Right atrium auricular region (tissue), 2 donors: ENCODE measurements at places on chromosomes 6 and 20.

DNA sequence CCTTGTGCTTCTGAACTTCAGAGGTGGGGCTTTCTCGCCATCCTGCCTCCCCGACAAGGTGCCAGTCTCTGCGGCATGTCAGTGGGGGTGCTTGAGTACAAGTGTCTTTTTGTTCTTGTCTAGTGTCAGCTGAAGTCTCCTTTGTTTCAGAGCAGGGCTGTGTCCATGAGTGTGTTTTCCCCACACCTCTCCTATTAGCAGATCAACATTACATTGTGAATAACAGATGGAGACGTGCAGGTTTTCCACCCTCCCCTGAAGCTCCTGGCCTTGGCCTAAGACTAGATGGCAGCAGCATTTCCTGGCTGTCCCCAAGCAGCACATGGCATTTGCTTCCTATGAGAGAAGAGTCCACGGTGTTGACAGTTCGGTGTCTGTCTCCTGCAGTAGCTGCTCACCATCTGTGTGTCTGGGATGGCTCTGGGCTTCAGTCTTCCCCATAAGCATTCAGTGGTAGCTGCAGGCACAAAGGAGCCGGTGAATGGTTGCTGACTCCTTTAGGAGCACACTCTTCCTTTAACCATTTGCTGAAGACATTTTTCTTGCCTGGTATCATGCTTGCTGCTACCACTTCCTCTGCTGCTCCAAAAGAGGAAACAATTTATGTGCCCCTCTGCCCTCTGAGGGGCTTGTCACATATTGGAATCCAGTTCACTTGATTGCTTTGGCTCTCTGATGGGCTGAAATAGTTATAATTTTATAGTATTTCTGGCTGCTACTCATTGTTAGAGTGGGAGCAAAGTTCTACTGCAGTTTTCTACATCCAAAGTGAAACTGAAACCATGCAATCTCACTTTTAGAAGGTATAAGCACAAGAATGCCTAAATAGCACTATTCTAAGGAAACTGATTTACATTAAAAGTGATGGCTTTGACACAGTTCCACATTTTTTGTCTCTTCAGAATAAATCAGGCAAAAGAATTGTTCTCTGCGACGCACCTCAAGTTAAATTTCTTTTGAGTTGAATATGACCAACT lies 913.0 kb downstream of the C6orf118 start:
- no peak for DNase-seq

DNA sequence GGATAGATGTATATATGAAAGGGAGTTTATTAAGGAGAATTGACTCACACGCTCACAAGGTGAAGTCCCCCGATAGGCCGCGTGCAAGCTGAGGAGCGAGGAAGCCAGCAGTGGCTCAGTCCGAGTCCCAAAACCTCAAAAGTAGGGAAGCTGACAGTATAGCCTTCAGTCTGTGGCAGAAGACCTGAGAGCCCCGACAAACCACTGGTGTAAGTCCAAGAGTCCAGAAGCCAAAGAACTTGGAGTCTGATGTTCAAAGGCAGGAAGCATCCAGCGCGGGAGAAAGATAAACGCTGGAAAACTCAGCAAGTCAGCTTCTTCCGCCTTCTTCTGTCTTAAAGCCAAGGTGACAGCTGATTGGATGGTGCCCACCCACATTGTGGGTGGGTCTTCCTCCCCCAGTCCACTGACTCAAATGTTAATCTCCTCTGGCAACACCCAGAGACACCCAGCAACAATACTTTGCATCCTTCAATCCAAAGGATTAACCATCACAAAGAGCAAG lies 102.6 kb upstream of the GJE1 start:
- DNase-seq: no peak

- no peak for DNase-seq
These were observed 118.3 kb downstream of the KIF13A start for GRCh38 chr6:17869010-17869752.

DNA sequence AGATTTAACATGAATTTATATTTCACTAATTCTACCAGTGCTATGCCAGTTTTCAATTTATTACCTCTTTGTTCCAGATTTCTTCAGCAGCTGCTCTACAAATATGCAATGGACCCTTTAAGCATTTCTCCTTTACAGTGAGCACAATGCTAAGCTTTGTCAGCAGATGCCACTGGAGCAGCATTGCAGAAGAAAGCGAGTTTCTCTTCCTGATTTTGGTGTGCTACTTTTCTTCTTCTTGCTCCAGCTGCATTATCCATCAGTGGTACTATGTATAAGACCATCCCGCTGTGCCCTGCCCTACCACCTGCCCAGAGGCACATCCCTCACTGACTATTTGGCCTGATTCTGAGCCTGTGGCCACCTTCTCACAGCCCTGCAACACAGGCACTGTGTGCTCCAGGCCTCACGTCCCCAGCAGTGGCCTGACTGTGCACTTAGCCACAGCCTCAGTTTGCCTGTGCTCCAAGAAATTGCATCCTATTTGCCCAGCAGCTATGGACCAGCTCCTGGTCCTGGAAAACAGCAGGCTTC lies 84.1 kb downstream of the TNFAIP3 start:
- DNase-seq: no peak

DNA sequence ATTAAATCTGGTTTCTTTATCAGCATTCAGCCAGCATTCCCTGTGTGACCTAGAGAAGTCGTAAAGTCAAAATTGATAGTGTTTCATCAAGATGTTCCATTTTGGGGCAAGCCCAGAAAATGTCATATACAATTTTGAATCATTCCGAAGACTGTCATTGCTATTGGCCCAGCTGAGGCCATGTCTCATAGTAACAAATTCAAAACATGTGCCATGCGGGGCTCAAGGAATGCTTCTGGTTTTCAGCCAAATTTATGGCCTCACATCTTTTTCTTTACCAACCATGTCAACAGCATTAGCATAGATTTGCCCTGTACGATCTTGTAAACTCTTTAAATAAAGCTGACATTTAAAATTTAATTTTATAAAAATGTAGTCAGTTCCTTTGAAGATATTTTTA lies 314.7 kb downstream of the PAX1 start:
- no peak for DNase-seq

- DNase-seq: no peak
These were observed 12.8 kb downstream of the TRAF3IP2 start for GRCh38 chr6:111592726-111593511.

DNA sequence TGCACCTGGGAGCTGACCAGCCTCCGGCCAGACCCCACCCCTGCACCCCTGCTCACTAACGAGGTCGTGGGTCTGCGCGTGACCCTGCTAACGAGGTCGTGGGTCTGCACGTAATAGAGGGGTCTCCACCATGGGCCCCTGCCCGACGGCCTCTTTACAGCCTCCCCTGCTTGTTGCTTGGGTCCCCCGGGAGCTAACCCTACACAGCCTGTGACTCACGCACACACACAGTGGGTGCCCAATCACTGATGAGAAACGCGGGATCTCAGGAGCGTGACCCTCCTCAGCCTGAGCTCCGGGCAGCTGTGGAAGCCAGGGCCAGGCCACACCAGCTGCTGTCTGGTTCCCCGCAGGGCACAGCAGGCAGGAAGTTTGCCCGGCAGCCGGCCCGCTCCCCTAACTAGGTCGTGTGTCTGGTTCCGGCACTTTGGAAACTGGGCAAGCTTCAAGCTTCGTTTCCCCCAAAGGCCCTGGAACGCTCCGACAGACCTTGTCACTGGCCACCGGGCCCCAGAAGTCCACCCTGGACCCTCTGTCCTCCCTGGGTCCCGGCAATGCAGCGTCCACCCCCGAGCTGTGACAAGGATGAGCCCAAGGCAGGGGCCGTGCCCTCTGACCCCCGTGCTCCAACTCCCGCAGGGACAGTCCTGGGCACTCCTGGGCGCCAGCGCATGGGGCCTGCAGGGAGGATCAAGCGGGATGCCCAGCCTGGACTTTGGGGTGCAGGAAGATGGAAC lies 767 bp downstream of the PTK6 start:
- DNase-seq: no peak

DNA sequence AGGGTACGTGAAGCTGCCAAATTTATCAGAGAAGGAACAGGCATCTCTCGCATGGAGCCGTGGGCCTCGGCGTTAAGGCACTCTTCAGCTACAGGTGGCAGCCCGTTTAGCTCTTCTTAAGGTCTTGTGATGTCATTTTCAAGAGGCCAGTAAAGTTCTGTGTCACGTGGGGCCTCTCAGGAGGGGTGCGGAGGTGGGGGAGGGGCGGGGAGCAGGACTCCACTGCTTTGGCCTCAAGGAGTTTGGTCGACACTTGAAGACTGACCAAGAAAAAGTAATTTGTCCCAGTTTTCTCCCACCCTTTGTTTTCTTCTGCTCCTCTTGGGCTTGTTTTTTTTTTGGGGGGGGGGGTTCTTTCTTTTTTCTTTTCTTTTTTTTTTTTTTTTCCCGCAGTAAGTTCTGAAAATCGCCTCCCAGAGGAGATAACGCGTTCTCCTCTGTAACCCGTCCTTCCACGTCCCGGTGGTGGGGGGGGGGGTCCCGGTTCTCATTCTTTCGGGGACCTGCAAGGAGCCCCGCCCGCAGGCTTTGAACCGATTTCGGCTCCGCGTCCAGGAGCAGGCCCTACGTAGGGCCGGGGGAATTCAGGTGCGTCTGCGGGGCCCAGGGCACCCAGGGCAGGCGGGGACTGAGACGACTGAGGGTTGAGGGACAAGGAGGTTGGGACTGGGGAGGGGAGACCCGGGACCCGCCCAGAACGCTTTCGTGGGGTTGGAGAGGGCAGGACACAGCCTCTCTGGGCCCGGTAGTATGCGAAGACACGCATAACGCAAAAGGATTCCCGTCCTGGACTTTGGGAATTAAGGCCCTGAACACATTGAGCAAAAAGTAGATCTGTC lies 26.0 kb downstream of the GPX6 start:
- DNase-seq: no peak

GRCh38 chr6:158758451-158758860 lies 60.7 kb downstream of the EZR start:
- DNase-seq: no peak

GRCh38 chr20:38353316-38353715 lies 7.0 kb downstream of the LBP start:
- DNase-seq: no peak

GRCh38 chr20:58713801-58714339 lies 21.3 kb downstream of the NPEPL1 start:
- peak; percentile 42 for DNase-seq

- no peak for DNase-seq
These were observed 8.8 kb downstream of the RSPH3 start for GRCh38 chr6:158991017-158991723.

DNA sequence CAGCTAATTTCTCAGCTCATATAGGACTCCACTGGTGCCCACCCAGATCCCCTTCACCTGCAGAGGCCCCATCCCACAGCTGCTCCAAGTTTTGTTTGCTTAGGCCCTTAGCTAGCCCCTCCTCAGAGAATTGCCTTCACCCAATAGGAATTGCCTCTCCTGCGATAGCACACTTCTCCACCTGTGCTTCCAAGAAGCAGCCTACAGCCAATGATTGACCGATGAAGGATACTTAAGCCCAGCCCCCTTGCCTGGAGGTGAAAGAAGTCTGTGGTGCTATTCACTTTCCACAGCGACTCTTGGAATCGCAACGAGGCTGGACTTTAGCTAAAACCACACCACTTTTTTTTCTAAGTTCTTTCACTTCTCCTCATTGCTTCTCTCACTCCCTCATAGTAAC lies 353.2 kb upstream of the BTBD3 start:
- no peak for DNase-seq

DNA sequence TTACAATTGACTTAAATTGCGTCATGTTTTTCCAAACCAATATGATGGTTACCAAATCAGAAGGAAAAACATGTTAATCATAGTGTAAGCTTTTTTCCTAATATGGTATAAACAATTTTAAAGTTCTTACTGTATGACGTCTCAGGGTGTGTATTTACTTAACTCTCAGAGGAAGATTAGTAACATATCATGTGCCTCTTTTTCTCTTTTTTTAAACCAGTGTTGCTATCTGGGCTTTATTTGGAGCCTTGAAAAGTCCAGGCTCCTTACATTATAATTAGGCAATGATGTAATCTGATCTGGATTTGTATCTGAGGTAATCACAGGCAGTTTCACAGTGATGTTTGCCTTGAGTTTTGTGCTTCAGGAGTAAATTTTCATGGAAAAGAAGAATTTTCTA lies 20.4 kb upstream of the RAB23 start:
- no peak for DNase-seq

DNA sequence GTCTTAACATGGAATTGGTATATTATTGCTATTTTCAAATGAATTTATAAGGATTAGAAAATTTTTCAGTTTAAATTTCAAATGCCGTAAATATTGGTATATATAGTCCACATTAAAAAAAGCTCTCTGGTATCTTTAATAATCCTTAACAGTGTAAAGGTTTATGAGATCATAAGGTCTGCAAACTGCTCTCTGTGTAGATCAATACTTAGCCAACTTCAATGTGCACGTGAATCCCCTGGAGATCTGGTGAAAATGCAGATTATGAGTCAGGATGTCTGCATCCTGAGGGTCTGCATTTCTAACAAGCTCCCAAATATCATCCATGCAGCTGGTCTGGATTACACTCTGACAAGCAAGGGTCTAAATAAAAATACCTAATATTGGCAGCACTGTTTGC lies 43.5 kb downstream of the LAMA4 start:
- no peak for DNase-seq

DNA sequence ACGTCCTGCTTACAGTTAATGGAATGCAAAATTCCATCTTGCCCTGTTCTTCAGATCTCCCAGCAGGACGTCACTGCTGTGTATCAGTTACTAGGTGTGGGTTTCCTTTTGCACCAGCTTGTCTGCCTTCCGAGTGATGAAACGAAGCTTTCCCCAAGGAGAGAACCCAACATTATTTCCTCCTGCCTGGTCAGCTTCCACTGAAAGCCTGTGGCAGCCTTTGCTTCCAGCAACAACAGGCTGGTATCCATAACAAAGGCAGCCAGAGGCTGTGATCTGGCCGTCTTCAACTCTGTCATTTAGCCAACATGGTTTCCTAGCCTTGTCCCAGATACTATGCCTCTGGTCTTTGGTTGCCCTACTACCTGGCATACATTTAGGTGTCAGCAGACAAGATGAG lies 78.9 kb upstream of the HEY2 start:
- DNase-seq: no peak

DNA sequence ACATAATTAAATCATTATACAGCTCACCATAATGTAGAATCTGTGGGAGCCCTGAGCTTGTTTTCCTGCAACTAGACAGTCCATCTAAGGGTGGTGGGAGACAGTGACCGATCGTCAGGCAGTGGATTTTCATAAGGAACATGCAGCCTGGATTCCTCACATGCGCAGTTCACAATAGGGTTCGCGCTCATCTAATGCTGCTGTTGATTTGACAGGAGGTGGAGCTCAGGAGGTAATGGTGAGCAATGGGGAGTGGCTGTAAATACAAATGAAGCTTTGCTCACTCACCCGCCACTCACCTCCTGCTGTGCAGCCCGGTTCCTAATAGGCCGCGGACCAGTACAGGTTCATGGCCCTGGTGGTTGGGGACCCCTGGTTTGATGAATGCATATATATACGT lies 141.5 kb downstream of the TBC1D7 start:
- no peak for DNase-seq

GRCh38 chr6:64547594-64548268 lies 912.1 kb downstream of the PHF3 start:
- no peak for DNase-seq

GRCh38 chr20:2753461-2754040 lies 46.9 kb downstream of the CPXM1 start:
- DNase-seq: no peak

GRCh38 chr6:53361549-53362031 lies 12.8 kb upstream of the ELOVL5 start:
- DNase-seq: no peak
